ENCODE measurements at places on chromosomes 11 and 22. TPM values are rescaled to one million over a fixed set of nuclear protein-coding genes. Genes with fewer than 3 reads are reported as not detected.

The MFRP gene
- not detected for total RNA-seq

The PDE2A gene
- 1.3 TPM for total RNA-seq

The SPDYC gene
- not detected for total RNA-seq

The SAA4 gene
- not detected for total RNA-seq

The TMEM45B gene
- total RNA-seq, result not detected

The SHANK3 gene
- 0.59 TPM for total RNA-seq

Data from smooth muscle cell of the umbilical artery (primary cell).